Posterior cingulate gyrus (tissue), 11 donors: ENCODE measurements at places on chromosomes 12 and 14.

DNA sequence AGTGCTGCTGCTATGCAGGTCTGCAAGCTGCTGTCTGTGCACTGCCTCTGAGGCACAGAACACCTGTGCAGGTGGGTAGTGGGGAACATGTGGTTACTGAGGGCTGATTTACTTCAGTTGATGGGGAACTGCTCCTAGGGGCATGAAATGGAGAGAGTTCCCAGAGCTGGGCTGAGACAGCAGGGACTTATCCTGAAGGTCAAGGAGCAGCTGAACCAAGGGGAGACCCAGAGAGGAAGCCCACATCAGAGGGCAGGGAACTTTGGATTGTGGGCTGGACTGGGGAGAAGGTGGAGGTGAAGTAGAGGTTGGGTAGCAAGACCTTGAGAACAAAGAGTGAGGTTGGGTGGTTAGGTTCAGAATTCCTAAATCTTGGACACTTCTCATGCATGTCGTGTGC lies 311.9 kb downstream of the AACS start:
- DNase-seq: no peak

DNA sequence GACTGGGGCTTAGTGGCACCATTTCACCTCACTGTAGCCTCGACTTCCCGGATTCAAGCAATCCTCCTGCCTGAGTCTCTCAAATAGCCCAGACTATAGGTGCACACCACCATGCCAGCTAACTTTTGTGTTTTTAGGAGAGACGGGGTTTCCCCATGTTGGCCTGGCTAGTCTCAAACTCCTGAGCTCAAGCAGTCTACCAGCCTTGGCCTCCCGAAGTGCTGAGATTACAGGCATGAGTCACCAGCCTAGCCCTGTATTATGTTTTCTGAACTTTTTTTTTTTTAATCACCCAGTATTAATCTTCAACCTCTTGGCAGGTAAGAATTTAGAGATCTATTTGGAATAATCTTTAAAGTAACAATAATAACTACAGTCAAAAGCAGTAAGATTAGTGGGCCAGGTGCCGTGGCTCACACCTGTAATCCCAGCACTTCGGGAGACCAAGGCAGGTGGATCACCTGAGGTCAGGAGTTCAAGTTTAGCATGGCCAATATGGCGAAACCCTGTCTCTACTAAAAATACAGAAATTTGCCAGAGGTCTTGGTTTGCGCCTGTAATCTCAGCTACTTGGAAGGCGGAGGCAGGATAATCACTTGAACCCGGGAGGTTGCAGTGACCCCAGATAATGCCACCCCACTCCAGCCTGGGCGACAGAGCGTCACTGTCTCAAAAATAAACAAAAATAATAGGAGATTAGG lies 8.6 kb downstream of the NANOG start:
- no peak for DNase-seq

GRCh38 chr12:38689704-38690103 lies 215.7 kb downstream of the CPNE8 start:
- no peak for DNase-seq

GRCh38 chr12:65667932-65668331 lies 156.4 kb upstream of the HMGA2 start:
- no peak for DNase-seq

GRCh38 chr14:96631621-96632362 lies 129.6 kb downstream of the PAPOLA start:
- no peak for DNase-seq

GRCh38 chr12:17928708-17929366 lies 161.2 kb downstream of the RERGL start:
- DNase-seq: no peak

GRCh38 chr12:55729819-55730818 lies 1.3 kb upstream of the CD63 start:
- DNase-seq: peak; percentile 64

DNA sequence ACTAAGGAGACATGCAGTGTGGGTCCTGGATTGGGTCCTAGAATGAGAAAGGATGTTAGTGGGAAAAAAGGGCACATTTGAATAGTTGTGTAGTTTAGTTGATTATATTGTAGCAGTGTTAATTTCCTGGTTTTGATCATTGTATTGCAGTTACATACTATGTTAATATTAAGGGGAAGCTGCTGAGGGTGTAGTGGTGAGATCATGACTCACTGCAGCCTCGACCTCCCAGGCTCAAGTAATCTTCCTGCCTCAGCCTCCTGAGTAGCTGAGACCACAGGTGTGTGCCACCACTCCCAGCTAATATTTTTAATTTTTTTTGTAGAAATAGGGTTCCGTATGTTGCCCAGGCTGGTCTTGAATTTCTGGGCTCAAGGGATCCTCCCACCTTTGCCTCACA lies 21.7 kb downstream of the BORCS5 start:
- no peak for DNase-seq

DNA sequence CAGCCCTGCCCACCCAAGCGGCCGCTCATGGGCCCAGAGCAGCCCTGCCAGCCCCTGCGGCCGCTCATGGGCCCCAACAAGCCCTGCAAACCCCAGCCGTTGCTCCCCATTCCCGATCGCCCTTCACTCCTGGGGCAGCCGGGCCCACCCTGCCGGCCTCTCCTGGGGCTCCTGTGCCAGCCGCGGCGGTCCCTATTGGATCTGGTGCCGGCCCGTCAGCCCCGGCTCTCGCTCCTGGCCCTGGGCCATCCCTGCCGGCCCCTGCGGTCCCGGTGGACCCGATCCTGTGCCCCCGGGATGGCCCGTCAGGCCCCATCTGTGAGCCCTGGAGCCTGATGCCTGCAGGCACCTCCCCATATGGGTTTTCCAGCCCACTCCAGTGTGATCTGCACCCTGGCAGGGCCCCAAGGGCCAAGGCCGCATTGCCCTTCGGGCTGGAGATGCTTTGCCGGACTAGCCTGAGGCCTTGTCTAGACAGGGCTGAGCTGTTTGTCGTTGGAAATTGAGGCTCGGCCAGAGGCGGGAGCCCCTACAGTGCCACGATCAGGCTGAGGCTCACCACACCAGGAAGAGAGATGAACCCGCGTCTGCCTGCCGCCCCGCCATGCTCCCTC lies 20.3 kb downstream of the FBRSL1 start:
- DNase-seq: no peak

DNA sequence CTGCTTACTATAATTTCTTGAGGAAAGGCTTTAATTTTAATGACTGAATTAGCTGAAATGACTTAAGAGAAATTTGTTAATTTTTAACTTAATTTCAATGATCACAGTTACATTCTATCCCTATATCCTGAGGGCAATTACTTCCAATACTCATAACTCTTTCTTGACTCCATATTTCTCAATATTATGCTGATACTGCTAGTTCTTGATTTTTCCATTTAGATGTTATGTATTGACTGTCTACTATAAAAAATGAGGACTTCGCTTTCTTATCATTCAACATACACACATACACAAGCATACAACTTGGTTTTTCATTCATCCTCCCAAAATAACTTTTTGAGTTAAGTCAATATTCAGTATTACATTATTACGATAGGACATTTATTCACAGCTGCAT lies 176.2 kb downstream of the PHLDA1 start:
- DNase-seq: no peak

- no peak for DNase-seq
Measured at GRCh38 chr14:61864329-61864898, 102.2 kb downstream of the SNAPC1 start.

DNA sequence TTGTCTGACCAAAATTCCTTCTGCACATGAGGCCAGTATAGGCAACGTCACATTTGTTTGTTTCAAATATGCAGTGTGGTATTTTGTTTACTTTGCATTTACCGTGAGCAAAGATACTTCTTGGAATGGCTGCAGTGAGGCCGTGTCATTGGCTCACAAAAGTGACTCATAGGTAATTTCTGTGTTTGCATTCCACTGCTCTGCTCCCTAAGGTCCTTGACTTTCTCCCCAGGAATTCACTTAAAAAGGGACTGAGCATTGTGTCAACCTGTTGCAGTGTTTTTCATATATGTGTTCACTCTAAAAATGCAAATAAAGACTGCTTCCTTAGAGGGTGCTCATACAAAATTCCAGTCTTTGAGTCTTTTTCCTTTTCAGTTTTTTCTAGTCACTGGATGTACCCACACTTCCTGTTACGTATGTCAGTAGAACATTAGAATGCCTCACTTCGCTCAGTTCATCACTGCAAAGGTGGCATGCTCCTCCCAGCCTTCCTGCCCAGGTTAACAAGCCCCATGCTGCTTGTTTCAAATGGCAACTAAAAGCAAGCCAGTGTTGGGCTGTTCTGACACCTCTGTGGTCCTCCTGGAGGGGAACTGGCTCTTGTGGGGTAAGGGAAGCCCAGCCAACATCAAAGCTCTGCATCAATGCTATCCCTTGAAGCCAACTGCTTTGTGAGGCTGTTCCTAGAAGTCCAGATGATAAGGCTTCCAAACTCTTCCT lies 9.1 kb downstream of the C12orf76 start:
- DNase-seq: no peak

DNA sequence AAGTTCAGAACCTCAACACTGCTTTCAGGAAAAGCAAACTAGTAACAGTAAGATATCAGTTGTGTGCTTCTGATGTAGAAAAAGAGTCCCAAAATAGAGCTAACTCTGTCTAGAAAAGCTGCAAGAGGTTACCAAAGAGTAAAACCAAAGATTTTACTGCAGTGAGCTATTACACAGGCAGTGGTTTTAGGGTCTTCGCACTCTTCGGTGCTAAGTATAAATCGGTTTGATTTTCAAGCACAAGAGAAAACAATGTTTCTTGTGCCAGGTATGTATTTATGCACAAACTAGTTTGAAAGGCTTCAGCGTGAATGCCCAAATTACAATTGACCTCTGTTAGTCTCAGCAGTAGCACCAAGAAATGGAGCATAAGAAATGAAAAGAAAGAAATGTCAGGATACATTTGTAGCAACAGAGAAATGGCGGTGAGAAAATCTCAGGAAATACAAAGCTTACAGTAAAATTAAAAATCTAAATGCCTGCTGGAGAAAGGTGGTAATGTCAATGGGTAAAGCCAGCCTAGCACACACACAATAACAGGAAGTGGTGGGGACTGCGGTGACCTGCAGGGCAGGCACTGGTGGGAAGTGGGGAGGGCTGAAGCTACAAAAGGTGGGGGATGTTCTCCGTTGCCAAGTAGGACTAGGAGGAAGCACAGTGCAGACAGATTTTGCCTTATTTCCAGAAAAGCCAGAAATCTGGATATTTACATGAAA lies 18.0 kb upstream of the DYRK2 start:
- no peak for DNase-seq

DNA sequence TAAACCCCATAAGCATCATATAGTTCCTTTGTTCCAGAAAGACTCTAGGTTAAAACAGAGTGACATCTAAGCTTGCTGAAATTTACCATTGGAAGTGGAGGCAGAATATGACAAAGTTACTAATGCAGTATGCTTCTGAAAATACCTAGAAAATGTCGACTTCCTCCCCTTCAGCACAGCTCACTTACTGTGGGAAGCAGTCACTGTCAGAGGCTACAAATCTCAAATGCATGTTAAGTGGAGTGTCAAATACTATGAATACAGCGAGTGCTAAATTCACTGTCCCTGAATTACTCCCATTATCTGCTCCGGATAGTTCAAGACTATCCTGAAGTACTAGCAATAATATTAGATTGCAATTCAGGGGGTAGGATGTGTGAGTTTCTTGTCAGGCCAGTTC lies 1454.6 kb downstream of the AACS start:
- DNase-seq: no peak

GRCh38 chr12:64085996-64086395 lies 136.1 kb downstream of the KICS2 start:
- no peak for DNase-seq

DNA sequence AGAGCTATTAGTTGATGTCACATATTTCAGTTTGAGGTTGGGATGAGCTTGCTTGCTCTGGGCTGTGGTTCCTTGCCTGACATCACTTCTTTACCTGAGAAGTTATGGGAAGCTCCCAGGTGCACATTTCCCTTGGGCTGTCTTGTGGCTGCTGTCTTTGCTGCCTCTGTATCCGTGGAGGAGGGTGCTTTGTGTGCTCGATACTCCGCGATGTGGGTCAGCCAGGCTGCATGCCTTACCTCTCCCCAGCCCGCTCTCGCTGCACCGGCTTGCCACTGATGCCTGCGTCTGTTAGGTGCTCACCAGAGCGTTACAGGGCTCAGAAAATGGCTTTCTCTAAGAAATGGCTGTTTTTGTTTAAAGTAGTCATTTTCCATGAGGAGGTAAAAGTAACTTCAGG lies 19.6 kb downstream of the PELI2 start:
- no peak for DNase-seq

DNA sequence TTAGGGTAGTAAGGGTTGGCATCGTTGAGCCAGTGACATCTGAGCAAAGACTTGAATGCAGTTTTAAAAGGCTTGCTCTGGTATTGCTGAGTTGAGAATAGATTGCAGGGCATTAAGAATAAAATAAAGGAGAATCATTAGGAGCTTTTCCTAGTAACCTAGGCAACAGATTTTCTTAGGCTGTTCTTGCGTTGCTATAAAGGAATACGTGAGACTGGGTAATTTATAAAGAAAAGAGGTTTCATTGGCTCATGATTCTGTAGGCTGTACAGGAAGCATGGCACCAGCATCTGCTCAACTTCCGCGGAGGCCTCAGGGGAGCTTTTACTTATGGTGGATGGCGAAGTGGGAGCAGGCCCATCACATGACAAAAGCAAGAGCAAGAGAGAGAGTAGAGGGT lies 97.4 kb downstream of the RAD51B start:
- DNase-seq: no peak

DNA sequence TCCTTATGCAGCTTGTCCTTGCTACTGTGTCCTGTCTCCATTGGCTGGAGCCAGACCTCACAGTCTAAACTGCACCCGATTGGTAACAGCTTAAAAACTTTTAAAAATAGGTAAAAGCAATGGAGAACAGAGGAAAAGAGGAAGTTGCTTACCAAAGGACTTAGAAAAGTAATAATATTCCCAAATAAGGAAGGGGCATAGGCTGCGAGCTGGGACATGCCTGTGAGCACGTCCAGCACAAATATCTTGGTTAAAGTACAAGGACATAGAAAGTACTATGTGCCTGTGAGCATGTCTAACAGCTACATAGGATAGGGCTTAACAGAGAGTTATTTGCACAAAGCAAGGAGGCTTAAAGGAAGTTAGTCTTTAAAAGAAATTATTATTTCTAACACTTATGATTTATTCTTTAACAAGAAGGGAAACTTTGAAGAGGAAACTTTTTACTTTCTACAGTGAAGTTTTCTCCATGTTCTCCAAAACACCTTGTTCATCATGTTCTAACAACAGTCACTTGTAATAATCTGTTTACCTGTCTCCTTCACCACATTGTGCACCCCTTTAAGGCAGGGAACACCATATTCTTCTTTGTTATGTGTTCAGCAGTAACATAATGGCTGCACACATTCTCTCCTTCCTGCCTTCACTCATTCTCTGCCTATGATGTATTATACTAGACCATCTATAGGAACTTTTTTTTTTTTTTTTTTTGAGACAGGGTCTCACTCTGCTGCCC lies 9.8 kb upstream of the UBE2N start:
- no peak for DNase-seq
